ENCODE measurements at places on chromosomes 2 and 18. TPM values are rescaled to one million over a fixed set of nuclear protein-coding genes. Genes with fewer than 3 reads are reported as not detected.

Gene RALBP1
- total RNA-seq = 40.4 TPM

Gene LRRC30
- not detected for total RNA-seq

Gene LRRTM4
- not detected for total RNA-seq

Gene PMAIP1
- 2.2 TPM for total RNA-seq

Gene MAPK4
- total RNA-seq = 0.16 TPM

Gene SLC11A1
- total RNA-seq = under 0.01 TPM

Gene YES1
- total RNA-seq = 54.3 TPM

Gene DCDC2C
- total RNA-seq = not detected

Gene MAPRE2
- 22.0 TPM for total RNA-seq

Gene BUB1
- 5.8 TPM for total RNA-seq

All from cardiac atrium fibroblast (primary cell).